ENCODE measurements at places on chromosomes 1 and 21.

GRCh38 chr1:109546311-109547109 lies 1.9 kb upstream of the GNAI3 start:
- peak; percentile 92 for DNase-seq

- DNase-seq, result no peak
Observed at GRCh38 chr1:162305969-162306368, 70.7 kb downstream of the SPATA46 start.

GRCh38 chr1:56194701-56195300 lies 384.6 kb downstream of the PLPP3 start:
- DNase-seq, result no peak

- no peak for DNase-seq
Observed at GRCh38 chr21:27363719-27364477, 397.0 kb upstream of the ADAMTS5 start.

GRCh38 chr1:236144446-236145150 lies 2.3 kb downstream of the GPR137B start:
- no peak for DNase-seq

- DNase-seq, result no peak
Observed at GRCh38 chr1:225846331-225847310, 35.6 kb downstream of the TMEM63A start.

GRCh38 chr21:34788879-34789278 lies 120.1 kb downstream of the CLIC6 start:
- no peak for DNase-seq

GRCh38 chr1:91335603-91336002 lies 69.0 kb downstream of the HFM1 start:
- DNase-seq, result no peak

DNA sequence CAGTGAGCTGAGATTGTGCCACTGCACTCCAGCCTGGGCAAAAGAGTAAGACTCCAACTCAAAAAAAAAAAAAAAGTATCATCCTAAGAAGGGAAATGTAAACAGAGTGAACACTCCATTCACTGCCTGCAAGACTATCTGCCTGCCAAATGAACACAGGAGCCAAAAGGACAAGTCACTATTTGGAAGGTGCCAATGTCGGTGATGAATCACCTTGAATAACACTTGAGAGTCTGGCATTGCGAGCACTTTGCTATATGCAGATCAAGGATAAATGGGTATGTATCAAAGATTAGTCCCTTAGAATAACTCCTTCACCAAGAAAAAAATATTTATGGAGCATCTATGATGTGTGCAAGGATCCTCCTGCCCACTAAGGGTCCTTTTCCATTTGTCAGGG lies 6.6 kb downstream of the UBR4 start:
- no peak for DNase-seq

DNA sequence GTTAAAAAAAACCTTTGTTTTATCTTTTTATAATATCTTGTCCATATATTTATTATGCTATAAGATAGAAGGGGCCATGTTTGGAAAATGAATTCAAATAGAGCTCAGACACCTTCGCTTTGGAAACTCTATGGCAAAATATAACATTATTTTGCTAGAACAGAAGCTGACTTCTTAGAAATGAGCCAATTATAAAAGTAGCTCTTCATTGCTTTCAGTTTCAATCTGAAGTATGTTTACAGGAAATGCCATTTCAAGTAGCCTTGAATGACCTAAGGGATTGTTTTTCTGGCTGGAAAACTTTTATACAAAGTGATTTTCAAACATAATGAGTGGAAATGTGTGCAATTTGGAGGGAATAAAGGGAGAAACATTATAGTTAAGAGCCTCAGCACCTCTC lies 37.8 kb upstream of the GBP5 start:
- DNase-seq, result no peak

DNA sequence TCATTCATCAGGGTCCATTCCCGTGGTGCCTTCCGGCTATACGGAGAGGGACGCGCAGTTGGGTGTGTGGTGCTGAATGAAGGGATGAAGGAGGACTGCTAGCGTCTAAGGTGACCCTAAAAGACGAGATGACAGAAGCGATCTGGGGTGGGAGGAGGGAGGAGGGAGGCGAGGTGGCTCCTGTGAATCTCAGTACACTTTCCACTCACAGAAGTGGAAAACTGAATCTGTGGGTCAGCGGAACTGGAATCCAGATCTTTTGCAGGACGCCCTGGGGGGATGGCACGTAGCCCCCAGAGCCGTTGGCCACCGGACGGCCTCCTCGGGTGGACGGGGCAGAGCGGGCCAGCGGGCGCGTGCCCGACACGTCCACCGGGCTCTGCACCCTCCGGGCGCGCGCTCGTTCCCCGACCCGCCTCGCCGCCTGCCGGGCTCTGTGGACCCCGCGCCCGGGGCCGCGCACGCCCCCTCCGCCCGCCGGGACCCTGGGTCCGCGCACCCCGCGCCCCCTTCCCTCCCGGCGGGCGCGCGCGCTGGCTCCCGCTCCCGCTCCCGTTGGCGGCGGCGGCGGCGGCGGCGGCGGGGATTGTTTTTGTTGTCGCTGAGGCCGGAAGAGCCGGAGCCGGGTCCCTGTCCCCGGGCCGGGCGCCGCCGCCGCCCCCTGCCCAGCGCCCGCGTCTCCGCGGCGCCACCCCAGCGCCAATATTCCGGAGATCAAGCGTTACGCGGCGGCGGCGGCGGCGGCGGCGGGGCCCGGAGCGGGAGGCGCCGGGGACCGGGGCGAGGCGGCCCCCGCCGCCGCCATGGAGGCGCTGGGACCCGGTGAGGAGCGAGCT lies at the start of gene AGO4:
Gene AGO4, plus strand, starts transcription at position 403 of the 836 bp plus-strand sequence. Its CDS starts 401 bp downstream, at position 804.
- peak; percentile 72 for DNase-seq

DNA sequence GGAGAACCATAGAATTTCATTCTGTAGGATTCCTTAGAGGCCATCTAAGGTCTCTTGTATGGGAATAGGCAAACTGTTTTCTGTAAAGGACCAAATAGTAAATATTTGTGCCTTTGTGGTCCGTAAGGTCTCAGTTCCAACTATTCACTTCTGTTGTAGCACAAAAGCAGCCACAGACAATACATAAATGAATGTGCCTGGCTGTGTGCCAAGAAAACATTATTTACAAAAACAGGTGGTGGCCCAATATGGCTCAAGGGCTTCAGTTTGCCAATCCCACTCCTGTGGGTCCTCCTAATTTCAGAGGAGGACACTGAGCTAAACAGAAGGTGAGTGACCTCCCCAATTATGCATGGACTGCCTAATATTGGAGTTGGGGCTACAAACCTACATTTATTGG lies 67.6 kb upstream of the EDEM3 start:
- no peak for DNase-seq

DNA sequence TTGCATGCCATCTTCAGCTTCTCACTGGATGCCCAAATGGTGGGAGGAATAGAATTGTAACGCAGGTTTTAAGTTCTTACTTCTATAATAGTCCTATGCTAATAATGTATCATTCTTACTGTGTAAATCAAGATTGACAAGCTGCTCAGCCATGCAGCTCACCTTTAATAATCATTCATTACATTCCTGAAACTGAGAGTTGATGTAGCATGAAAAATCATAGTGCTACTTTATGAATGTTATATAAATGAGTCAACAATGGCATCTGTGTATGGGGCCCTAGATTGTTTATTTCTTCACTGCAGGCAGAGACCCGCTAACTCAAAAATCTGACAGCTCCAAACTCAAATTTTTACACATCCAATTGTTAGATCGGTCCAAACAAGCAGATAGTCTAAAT lies 34.4 kb downstream of the FH start:
- DNase-seq, result no peak

DNA sequence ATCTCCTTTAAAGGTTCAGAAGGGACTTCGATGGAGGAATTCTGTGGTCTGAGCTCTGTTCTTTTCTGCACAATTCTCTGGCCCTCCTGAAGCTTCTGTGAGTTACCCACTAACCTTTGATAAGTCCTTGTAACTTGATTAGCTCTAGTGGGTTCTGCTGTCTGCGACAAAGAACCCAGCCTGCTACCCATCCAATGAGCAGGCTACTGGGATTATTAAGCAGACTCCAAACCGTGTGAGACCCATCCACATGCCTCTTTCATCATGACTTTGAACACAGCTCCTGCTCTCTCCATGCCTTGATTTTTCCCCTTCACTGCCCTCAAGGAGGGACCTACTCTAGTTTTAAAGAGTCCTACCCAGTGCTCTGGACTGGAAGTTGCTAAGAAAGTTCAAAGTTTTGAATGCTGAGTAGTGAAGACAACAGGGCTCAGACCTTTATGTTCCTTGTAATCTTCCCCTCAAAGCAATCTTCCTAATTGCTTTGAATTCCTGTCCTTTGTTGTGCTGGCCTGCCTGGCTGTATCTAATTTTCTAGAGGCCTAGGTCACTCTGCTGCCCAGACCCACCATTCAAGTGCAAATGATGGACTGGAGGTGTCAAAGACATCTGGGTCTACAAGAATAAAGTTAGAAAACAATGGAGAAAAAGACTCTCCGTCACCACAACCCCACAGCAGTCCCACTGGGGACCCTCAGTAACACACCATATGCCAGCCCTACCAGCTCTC lies 146.9 kb downstream of the RHOU start:
- DNase-seq, result no peak

- no peak for DNase-seq
Observed at GRCh38 chr1:111471012-111471411, 2.8 kb upstream of the C1orf162 start.

DNA sequence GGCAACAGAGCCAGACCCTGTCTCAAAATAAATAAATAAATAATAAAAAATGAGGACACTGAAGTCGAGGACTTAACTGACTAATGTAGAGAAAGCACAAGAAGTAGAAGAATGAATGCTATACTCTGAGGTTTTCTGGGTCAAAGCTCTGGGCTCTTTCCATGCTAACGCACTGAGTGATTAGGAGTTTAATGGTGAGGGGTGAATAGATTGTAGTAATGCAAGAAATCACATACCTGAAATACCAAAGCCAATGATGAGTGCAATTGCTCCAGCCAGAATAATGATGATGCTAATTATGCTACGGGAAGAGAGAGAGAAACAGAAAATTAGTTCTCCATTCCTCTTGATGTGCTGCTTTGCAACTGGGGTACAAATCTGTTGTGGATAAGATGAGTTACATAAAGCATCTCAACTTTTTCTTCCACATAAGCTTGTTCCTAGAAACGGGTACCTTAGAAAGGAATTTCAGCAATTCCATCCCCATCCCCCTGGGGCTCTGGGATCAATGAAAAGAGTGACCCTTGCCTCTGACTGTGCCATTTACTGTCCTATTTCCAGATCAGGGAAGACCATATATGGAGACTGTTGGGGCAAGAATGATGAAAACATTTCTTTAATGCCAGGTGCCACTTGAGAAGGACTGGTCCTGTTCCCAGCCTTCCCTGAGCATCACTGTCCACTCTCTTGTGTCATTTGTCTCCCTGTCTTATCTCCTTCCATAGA lies 40.7 kb downstream of the VTCN1 start:
- DNase-seq, result no peak

DNA sequence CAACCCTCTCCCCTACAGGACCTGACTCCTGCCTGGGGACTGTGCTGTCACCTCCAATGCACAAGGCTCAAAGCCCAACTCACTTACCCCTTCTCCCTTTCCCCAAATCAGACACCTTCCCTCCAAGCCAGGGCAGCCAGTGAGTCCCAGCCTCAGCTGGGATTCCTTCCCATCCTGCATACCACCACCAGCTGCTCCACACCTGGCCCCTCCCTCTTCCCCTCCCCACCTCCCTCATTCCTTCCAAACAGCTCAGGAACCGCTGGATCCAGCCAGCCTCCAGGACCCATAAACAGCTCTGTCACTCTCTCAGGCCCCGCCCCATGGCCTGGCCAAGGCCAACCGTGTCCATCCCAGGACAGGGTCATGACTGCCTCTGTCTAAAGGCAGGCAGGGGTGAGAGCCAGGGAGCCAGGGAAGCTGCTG lies 41.4 kb downstream of the ACOT7 start:
- no peak for DNase-seq

- no peak for DNase-seq
Observed at GRCh38 chr1:36523850-36524249, 41.1 kb upstream of the CSF3R start.

DNA sequence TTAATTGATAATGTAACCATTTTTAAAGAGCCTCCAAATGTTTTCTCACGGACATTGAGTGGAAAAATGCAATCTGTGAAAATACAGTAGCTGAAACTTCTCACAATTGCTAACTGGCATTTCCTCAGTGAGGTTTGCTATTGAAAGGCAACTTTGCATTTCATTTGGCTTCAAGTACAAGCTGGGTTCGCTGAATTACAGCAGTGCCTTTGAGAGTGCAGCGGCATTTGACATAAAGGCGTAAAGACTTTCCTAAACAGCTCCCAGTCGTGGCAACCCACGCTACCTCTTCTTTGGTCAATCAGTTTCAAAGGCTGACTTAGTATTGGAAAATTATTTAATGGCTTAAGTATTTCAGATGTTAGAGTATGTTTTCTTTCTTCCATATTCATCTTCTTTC lies 39.3 kb upstream of the ZBTB18 start:
- DNase-seq, result no peak

GRCh38 chr1:44806025-44806703 lies 987 bp downstream of the DYNLT4 start:
- DNase-seq, result no peak

- DNase-seq, result no peak
Observed at GRCh38 chr1:36796106-36796590, 238.2 kb downstream of the GRIK3 start.

- peak; percentile 46 for DNase-seq
Observed at GRCh38 chr21:43194303-43195120, 25.7 kb downstream of the CRYAA start.

GRCh38 chr1:170377440-170377839 lies 154.5 kb upstream of the GORAB start:
- no peak for DNase-seq

- peak; percentile 69 for DNase-seq
Observed at GRCh38 chr1:6601923-6602668, 573 bp downstream of the KLHL21 start.

DNA sequence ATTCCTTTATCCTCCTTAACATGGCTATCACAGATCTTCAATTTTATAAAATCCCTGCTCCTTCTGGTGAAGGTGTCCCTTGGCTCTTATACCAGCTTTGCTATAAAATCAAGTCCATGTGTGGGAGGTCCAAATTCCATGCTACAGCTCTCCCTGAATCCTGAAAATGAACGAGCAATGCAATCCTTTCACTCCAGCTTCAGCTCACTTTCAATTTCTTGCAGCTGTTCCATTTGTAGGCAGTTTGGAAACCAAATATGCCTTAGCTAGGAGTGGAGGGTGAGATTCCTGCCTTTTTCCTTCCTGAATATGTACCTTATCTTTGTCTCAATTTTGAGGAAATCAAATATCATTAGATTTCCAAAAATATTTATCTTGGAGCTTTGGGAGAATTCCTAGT lies 402.6 kb downstream of the TTLL7 start:
- DNase-seq, result no peak

GRCh38 chr1:180571060-180571831 lies 12.5 kb downstream of the OVAAL start:
- no peak for DNase-seq

GRCh38 chr1:84283381-84283780 lies 18.1 kb upstream of the SAMD13 start:
- DNase-seq, result no peak

GRCh38 chr1:11728126-11728806 lies 7.7 kb upstream of the AGTRAP start:
- DNase-seq, result no peak

- DNase-seq, result no peak
Observed at GRCh38 chr1:165143437-165144065, 213.0 kb downstream of the LMX1A start.

All from right forelimb (tissue), 1 donor.